ENCODE measurements at places on chromosomes 16 and 17.

DNA sequence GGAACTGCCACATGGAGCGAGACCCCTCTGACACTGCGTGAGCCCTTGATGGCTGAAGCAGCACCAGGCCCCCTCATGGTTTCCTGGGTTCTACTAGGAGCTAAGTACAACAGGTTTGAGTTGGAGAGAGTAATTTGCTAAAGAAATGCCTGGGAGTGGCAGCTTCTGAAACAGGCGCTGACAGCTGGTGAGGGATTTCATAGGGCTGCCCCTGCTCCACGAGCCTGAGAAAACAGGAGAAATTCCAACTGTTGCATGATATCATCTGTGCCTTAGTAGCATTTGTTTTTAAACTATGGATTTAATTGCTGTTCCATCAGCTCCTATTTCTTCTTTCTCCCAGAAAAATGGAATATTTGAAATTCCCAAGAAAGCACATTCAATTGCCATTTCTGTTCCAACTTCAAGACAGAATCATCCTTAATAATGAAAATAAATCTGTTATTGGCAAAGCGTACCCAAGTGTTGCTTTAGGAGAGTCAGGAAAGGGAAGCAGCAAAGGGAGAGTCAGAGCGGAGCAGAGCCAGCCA, 78.8 kb upstream of the ANKFN1 start:
- no peak for DNase-seq

DNA sequence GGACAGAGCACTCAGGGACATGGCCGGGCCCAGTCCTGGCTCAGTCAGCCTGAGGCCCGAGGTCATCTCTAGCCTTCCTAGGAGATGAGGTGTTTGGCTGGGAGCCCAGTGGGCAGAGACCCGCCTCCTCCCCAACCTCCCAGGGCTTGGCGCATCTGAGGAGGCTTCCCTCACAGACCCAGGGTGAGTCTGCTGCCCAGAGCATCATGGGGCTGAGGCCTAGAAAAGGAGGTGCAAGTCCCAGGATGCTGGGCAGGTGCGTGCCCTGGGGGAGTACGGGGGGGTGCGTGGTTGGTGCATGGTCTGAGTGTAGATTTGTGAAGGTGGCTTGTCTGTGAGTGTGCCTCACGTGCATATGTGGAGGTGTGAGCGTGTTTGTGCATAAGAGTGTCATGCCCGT, 4.7 kb downstream of the PDE6G start:
- no peak for DNase-seq

DNA sequence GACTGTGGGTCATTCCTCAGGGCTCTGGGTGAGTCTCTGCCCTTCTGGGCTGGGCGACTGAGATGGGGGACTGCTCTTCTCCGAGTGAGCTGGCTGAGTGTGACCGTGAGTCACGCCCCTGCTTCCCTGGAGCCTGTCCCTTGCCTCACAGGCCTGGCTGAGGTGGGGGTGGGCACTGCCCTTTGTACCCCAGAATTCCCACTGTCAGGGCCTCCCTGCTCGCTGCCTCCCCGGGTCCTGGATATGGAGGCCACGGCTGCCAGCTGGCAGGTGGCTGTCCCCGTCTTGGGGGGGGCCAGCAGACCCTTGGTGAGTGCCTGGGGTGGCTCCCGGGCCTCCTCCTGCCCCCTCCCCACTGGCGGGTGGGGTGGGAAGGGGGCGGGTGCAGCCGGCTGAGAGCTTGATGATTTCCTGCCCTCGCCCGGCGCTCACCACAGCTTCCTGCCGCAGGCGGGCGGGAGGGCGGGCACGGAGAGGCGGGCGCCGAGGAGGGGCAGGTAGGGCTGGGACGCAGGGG, at the start of gene LAT:
TSS of gene LAT (plus strand) at position 434 of the 517 bp plus-strand sequence. CDS start 366 bp downstream, outside the sequence.
- no peak for DNase-seq

DNA sequence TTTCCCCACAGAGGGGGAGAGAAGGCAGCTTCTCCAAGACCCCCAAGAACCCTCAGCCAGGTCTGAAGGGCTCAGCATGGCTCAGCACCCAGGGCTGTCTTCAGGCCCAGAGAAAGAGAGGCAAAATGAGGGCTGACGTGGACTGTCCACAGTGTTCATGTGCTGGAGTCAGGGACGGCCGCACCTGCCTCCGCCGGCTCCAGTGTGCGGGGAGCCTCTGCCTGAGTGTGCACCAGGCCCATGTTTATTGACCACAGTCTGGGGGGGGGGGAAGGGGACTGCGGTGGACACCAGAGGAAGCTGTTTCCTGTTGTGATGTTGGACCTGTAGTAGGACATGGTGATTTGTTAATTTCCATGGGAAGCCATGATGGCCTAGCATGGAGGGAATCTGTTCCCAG, 6.9 kb downstream of the MRM1 start:
- DNase-seq, result no peak

DNA sequence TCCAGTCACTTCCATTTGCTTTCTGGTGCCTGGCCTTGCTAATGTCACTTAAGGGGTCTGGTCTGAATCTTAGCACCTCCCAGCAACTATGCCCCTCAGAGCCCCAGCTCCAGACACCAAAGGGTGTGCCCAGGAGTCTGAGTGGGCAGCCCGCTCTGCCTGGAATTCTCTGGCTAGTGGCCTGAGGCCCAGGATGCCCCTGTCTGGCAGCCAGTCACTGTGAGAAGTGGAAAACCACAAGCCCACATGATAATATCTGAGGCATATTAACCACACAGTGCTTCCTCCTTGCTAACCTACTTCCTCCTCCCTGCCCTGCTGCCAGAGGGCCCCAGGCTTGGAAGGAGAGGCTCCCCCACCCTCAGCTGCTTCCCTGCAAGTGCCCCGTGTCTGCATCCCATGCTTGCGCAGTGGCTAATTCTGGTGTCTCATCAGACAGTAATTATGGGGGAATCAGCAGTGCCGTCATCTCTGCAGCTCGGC, 14.0 kb downstream of the SRCIN1 start:
- no peak for DNase-seq

DNA sequence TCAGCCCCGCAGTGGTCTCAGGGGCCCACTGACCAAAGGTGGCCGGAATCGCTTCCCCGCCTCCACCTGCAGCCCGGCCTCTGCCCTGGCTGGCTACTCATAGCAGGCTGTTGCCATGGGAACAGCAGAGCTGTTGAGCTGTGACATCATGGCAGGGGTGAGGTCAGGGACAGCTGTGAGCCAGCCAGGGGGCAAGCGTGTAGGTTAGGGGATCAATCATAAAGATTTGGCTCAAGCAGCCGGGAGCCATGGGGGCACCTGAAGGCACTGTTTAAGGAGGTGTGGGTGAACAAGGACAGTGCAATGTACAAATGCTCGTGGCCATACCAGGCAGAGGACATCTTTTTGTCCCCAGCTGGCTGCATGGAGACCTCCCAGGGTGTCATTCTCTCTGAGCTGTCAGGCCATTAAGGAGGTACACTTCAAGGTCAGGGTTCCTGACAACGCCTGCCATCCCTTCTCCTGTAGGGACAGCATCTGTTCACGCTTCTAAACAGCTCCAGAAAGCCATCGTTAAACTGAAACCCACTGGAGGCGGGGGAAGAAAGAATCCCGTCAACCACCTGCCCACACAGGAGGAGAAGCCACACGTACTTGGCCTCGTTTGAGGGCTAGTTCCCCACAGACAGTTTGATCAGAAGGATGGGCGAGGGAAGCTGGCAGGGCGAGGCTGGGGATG, at the start of gene CEP295NL:
TSS of gene CEP295NL (minus strand) at position 101 of the 679 bp plus-strand sequence. CDS start 1,373 bp downstream, outside the sequence.
- peak; percentile 70 for DNase-seq

- DNase-seq, result no peak
Measured at GRCh38 chr16:27040732-27041131, 26.0 kb upstream of the C16orf82 start.

DNA sequence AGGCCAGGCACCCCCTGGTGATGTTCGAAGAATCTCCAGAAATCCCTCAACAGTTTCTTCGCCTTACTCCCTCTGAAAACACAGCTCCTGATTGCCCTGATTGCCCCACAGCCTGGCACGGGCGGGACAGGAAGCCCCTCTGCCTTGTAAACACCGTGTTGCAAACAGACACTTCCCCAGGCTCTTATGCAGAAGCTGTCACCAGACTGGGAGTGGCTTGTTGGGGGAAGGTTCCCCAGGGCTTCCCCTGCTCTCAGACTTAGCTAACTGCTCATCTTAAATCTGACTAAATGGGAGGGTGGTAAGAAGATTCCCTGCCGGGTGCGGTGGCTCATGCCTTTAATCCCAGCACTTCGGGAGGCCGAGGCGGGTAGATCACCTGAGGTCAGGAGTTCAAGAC, 11.2 kb downstream of the PIK3R5 start:
- no peak for DNase-seq

GRCh38 chr17:38561416-38562214, 44.1 kb downstream of the SRCIN1 start:
- DNase-seq, result no peak

- peak; percentile 13 for DNase-seq
Measured at GRCh38 chr16:80899809-80900592, 95.6 kb upstream of the CDYL2 start.

GRCh38 chr16:57604177-57604576, 24.3 kb upstream of the ADGRG1 start:
- no peak for DNase-seq

DNA sequence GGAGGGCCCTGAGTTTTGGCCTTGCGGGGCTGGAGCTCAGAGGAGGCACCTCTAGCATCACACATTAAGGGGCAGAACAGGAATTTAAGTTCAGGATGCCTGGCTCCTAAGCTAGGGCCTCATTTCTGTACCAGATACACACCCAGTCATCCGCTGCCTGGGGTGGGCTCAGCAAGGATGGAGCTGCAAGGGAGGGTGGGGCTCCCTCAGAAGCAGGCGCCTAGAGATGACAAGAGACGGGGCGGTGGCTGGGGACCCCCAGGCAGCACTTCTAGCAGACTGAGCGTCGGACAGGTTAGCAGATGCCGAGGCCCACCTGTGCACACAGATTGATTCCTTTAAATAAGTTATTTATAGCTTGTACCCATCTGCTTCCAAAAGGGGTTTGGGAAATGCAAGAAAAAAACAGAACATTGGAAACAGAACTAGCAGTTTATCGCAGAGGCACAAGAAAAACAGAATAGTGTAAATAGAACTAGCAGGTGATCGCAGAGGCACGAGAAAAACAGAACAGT, 47.6 kb upstream of the CBFA2T3 start:
- DNase-seq, result no peak

GRCh38 chr17:66981983-66982508, 17.5 kb downstream of the CACNG4 start:
- no peak for DNase-seq

DNA sequence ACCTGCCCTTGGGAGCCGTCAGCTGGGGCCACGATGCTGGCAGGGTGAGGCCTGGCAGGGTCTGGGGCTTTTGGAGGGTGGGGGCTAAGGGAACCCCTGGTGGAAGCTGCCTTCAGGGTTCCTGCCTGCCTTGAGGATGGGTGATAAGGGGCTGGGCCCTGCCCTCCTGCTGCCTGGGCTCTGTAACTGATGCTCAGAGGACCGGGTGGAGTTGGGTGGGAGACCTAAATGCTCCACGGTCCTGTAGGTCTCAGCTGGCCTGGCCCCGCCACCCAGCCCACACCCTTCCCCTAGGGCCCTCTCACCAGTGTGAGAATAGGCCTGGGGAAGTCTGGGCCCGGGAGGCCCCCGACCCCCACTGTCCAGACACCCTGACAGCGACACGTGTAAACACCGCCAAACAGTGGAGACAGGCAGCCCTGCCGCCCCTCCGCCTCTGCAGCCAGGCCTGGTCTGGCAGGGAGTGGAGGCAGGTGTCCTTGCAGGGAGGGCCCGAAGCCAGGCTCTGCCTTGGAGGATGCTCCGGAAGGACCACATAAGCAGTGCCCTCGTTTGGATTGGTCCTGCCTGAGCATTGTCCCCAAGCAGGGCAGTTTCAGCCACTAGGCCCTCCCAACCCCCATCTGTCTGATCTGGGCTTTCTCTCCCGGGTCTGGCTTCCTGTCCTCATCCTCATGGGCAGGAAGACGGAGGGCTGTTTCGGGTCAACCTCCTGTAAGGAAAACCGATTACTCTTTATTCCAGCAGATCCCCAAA, 6.5 kb upstream of the BAHCC1 start:
- peak; percentile 48 for DNase-seq

DNA sequence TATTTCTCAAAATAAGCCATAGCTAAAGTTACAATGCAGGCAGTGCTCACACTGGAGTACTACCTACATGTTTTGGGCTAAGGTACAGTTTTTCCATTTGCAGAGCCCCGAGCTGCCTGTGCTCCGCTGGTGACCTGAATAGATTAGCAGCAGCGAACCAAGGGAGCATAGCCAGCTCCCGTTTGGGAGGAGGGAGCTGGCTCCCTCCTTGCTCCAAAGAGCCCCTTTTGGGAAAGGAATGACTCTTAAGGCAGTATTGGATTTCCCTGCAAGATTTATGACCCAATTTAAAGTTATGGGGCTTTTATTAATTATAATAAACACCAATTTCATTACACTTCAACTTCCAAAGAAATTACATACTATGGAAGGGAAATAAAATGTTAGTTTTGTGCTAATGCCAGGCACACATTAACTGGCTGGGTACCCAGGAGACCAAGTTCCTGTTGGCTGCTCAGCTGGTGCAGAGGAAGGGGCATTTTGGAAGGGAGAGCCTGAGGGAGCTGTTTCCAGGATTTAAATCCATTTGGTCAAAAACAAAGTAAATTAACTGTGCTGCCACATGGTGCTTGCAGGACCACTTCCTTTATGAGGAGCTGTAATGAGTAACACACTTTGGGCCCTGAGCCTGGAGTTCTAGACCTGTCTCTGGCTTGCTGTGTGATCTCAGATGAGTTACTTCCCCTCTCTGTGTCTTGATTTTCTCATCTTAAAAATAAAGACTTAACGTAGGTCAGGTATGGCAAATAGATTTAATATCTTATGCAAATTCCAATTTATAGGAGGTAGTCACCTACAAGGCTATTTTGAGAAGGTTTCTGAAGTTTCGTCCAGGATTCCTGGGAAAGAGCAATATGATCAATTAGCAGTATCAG, 362.1 kb upstream of the CCL2 start:
- DNase-seq, result no peak

DNA sequence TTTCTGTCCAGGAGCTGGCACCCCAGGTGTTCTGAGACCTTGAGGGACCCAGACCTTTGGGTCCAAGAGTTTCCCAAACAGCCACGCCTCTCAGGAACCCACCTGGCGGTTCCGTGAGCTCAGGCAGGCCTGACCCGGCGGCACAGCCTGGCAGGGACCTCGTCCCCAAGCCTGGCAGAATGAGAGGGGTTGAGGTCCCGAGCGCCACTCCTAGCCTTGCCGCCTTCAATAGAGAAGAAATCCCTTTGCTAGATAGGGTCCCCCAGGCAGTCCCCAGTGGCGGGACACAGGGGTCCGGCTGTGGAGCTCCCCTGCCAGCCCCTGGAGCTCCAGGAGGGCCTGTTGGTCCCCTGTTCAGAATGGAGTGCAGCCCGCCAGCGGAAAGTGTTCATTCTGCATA, 10.5 kb upstream of the CLEC18A start:
- DNase-seq, result no peak

- no peak for DNase-seq
Measured at GRCh38 chr17:28040406-28040805, 2.1 kb upstream of the NLK start.

- DNase-seq, result peak; percentile 28
Measured at GRCh38 chr16:55370762-55371482, 46.9 kb downstream of the IRX6 start.

- DNase-seq, result no peak
Measured at GRCh38 chr16:28308794-28309584, 16.7 kb downstream of the SBK1 start.

DNA sequence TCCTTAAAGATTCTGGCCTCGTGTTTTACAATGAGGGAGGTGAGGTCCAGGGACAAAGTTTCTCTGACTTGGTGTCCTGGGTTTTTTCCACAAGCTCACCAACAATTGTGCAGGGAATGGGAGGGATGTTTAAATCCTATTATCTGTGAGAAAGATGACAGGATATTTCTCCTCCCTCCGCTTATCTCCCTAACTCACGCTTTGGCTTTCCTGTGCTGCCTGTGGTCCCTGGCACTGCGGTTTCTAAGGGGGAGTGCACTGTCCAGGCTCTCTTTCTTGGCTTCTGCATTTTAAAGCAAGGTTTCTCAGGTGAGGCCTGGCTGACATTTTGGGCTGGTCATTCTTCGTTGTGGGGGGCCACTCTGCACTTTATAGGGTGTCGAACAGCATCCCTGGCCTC, 16.4 kb downstream of the GGA3 start:
- no peak for DNase-seq

Data from large intestine (tissue), 12 donors.